Midbrain (tissue), 1 donor: ENCODE measurements at places on chromosomes 5 and 9.
A peak's percentile ranks its signal among the peaks of the same experiment; 100 is the strongest.

GRCh38 chr5:151094852-151095245 lies 14.0 kb upstream of the TNIP1 start:
- peak; percentile 12 for DNase-seq

GRCh38 chr9:78865737-78866136 lies 568.8 kb downstream of the PSAT1 start:
- DNase-seq: no peak

GRCh38 chr9:133880851-133881661 lies 111.1 kb downstream of the VAV2 start:
- no peak for DNase-seq

- no peak for DNase-seq
Observed at GRCh38 chr5:68395302-68395701, 179.7 kb downstream of the PIK3R1 start.

- no peak for DNase-seq
Observed at GRCh38 chr5:174324680-174325079, 279.2 kb downstream of the NSG2 start.

GRCh38 chr5:43041110-43041668 lies 1.1 kb upstream of the ANXA2R start:
- no peak for DNase-seq

DNA sequence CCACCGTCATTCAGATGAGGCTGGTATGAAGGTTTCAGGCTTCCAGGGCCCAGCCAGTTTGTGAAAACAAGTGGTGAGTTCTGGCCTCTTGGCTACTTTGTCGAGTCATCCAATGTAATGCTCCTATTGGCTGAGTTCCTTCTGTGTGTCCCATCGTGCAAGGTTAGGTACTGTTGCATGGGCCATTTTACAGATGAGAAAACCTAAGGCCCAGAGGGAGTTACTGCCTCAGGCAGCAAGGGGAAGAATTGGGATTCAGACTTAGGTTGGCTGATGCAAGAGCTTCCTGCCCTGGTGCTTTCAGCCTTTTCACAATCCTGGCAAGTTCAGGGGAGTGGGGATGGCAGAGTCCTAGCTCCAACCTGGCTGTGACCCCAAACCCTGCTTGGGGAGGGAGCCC lies 17.4 kb upstream of the PITX1 start:
- DNase-seq: no peak

- no peak for DNase-seq
Observed at GRCh38 chr9:132973166-132973565, 5.3 kb upstream of the GFI1B start.

DNA sequence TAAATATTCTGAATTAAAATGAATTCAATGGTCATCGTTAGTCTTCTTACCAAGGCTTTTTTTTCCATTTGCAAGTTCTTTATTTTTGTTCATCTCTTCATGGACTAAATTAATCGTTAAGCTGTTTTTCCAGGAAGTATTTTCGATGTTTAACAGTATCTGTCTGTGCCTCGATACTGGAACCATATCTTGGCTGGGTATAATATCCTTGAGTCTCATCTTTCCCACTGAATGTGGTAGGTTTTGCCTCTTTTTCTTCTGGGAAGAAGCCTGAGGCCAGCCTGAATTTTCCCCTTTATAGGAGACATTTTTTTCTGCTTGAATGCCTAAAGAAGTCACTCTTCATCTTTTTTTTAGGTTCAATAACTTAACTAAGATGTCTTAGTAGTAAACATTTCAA lies 4.0 kb upstream of the SEPTIN8 start:
- no peak for DNase-seq

DNA sequence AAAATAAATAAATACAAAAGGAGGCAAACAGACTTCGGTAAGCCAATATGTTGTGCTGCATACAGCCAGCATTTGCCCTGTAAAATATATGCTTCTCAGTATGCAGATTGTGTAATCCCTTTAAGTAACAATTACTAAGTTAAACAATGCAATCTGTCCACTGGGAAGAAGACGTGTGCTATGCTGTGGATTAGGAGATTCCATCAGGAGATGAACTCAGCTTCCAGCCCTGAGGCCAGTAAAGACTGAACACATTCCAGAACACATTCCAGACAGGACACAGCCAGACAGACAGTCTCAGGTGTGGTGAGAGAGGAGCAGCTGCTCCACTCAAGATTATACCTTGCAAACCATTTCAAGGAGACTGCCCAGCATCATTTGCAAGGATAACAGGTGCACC lies 97.8 kb downstream of the MPDZ start:
- no peak for DNase-seq

- DNase-seq: no peak
Observed at GRCh38 chr5:151591144-151591819, at the start of gene FAT2. FAT2 (minus strand) TSS chr5:151591331; CDS start chr5:151568931, 22,400 bp downstream.

- no peak for DNase-seq
Observed at GRCh38 chr5:116044073-116044472, 11.8 kb downstream of the ARL14EPL start.

- no peak for DNase-seq
Observed at GRCh38 chr5:82635561-82636288, 357.6 kb upstream of the RPS23 start.

DNA sequence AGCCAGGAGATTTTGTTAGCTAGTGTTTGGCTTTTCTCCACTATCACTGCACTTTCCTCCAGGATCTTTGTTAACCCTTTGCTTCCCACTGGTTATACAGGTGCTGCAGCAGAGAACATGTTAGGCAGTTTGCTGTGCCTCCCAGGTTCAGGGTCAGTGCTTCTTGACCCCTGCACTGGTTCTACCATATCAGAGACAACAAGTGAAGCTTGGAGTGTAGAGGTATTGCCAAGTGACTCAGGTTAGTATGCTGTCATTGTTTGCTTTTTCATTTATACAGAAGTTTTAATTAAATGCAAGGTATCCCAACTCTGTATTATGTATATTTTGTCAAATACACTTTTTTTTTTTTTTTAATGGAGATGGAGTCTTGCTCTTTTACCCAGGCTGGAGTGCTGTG lies 68.4 kb downstream of the GAPVD1 start:
- no peak for DNase-seq

- DNase-seq: no peak
Observed at GRCh38 chr9:27483576-27483975, 40.5 kb upstream of the IFNK start.

DNA sequence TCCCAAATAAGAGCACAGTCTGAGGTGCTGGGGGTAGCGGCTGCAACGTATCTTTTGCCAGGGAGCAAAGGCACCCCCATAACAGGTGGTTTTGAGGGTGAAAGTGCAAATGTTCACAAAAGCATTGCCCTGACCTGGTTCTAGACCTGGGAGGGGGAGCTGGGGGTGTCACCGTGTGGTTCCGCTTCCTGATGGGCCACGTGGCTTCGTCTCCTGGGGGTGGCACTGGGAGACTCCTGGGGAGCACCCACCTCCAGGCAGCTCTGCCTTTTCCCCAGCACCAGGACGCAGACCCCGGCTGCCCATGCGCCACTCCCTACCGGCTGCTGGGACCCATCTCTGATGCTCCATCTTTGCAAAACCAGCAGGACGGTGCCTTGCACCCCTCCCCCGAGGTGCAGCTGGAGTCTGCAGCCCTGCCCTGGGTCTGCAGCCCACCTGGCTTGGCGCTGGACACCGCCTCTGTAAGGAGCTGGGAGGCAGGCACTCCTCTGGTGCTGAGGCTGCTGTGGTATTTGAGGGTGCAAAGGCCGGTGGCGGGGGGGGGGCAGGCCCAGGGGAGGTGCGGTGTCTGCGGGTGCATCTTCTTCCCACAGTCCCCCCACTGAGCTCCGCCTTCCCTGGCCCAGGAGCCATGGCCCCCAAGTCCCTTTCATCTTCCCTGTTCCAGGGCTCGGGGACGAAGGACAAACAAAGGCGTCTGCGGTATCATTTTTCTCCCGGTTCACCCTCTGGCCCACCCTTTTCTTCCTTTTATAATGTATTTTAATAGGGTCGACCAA lies 29.8 kb upstream of the RXRA start:
- DNase-seq: no peak

- DNase-seq: no peak
Observed at GRCh38 chr9:128087262-128087661, 19.2 kb downstream of the SLC25A25 start.

DNA sequence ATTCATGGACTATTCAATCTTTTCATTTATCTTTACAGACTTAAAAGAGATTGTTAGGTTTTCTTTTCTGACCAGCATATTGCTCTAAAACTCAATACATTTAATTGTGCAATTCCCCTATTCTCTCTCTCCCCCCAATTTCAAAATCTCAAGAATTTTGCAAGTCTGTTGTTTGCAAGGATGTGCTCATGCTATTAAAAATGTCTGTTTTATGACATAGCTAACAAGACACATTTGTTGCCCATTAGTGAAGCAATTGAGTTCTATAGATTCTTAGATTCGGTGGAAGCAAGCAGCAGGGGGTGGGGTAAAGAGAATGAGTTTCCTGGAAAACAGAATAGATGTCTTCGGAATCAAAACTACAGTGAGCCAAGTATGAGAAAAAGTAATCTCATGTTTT lies 8.5 kb upstream of the CSNK1A1 start:
- DNase-seq: no peak

DNA sequence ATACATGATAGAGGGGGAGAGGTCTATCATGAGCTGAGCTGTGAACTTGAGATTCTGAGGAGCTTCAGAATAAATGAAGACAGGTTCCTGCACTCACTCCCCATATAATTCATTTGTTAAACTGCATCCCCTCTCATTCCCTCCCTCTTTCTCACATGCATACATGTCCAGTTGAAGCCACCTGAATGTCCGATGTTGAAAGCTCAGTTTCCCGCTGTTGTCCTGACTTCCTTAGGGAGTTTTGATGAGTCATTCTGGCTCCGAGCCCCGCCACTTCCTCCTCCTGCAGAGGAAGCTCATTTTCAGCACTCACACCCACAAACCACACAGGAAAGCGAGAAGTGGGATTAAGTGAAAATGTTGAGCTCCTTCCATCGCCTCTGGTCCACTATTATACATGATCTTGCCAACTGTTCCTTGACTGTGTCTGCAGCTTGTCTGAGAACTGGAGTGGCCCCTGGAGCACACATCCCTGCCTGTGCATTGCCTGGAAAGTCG lies 121.2 kb downstream of the CEMIP2 start:
- peak; percentile 3 for DNase-seq

DNA sequence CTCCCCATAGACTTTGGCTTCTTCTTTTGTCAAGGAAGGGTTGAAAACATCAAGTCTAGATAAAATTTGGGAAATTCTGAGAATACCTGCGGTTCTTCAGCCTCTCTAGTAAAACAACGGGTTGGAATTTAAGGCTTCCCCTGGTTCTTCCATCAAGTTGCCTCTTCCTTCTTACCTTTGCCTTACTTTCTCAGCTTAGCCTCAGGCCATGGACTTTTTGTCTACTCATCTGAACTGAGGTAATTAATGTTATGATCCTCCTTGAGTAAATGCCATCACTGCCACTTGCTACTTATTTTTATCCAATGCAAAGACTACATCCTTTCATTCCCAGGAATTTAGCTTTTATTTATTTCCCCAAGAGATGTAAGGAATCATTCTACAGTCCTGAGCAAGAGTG lies 184.4 kb downstream of the MPDZ start:
- DNase-seq: no peak

DNA sequence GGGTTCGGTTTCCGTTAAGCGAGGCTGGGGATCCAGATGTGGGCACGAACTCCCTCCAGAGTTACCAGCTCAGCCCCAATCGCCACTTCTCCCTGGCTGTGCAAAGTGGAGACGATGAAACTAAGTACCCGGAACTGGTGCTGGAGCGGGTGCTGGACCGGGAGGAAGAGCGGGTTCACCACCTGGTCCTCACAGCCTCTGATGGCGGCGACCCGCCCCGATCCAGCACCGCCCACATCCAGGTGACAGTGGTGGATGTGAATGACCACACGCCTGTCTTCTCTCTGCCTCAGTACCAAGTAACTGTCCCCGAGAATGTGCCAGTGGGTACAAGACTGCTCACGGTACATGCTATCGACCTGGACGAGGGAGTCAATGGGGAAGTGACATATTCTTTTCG lies 803 bp downstream of the PCDHGA7 start:
- no peak for DNase-seq

GRCh38 chr9:121886759-121887485 lies 206.2 kb downstream of the TTLL11 start:
- no peak for DNase-seq

- DNase-seq: no peak
Observed at GRCh38 chr5:126377424-126377823, 45.8 kb upstream of the GRAMD2B start.
